ENCODE measurements at places on chromosomes 4 and X.
A peak's percentile ranks its signal among the peaks of the same experiment; 100 is the strongest.

- DNase-seq = no peak
Measured at GRCh38 chrX:39301036-39301435, 499.8 kb downstream of the MID1IP1 start.

DNA sequence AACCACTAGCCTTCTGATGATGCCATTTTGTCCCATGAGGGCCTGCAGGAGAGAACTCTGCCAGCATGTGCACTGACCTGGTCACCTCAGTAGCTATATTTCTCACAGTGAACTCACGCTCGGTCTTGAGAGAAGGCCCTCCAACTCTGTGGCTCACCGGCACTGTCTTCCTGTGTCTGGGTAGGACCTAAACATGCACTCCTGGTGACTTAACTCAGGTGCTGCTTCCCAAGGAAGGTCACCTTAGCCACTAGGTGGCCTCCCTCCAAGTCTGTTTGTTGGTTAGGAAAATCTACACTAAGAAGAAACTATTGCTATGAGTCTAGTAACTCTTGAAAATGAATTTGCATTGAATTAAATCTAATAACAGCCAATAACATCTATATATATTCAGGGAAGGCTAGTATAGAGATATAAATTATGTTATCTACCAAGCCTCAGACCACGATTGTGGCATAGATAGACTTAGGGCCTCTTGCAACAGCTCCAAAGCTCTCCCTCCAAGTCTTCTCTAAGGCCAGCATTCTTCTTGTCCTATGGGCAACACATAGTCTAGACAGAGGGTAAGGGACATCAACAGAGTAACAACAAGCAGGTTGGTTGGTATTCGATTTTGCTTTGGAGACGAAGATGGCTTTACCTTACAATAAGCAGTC is 24.7 kb downstream of the TLR10 start:
- no peak for DNase-seq

DNA sequence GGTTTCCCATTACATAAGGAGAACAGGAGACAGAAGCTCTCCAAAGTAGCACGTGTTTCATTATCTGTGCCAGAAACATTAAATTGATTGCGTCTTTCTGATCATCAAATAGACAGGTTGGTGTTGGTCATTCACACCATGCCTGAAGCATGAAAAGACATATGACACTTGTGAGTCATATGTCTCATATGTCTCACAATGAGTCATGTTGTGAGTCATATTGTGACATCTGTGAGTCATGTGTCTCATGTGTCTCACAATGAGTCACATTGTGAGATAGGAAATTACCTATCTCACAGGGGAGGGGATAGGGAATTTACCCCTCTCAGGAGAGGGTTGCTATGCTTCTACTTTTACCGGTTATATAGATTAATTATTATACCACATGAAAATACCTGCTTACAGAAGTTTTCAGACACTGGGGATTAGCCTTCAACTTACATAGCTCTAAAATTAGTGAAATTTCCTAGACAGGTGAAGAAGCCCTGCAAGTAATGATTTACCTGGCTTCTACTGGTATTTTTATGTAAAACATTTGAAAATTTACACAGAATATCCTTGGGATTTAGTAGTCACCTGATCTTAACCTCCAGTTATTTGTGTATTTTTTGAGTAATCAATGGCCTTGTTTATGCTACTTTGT is 80.8 kb downstream of the NPFFR2 start:
- peak; percentile 87 for DNase-seq

DNA sequence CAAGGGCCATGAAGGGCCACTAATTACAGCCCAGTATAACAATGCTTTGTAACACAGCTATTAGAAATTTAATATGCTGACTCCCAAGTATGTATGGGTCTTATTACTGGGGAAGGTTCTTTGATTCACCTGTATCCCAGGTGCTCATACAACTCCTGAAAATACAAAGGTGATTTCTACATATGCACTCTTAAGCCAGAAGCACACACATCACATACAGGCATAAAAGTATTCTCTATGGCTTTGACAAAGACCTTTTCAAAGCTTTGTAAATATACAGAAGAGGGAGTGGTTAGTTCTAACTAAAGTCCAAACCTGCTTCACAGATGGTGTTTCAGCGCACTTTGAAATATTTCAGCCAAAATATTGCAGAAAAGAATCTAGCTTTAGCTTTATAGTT is 191.5 kb downstream of the SNCA start:
- DNase-seq = no peak

Measured in fibroblast of lung (primary cell).